ENCODE measurements at places on chromosomes 12 and 14. TPM values are rescaled to one million over a fixed set of nuclear protein-coding genes. Genes with fewer than 3 reads are reported as not detected.

- no peak overlapping the region for H3K27ac ChIP-seq
- H3K4me3 ChIP-seq, result no peak overlapping the region
- no peaks in the 10 kb centered on the region for H3K27me3 ChIP-seq
- no peak for DNase-seq
- H3K36me3 ChIP-seq, result no peaks in the 10 kb centered on the region
Observed at GRCh38 chr14:85907536-85907935, 377.6 kb downstream of the FLRT2 start.

DNA sequence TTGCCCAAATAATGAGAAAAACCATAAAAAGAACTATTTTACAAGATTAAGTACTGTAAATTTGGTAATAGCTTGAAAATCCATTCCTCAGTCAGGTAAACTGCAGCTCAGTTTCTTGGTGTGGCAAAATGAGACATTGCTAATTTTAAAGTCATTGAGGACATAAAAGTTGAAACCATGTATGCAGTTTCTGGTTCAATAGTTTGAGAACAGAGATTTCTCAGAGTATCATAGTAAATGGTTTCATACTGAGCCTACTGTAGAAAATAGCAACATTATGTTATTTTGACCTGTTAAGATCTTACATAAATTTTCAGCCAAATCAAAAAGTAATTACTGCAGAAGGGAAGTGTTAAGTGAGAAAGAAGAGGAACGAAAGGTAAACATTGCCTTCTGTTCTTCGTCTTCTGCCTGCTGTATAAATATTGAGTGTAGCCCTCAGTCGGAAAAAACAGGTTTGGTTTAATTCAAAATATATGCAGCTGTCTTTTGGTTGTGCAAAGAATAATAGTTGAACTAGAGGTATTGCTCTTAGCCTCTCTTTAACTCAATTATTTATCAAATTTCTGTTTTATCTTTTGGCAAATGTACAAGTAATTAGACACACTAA is 119.6 kb downstream of the SYNE2 start:
- no peak overlapping the region for H3K4me3 ChIP-seq
- peaks cover 15% of the 10 kb centered on the region for H3K36me3 ChIP-seq
- no peak overlapping the region for H3K27ac ChIP-seq
- no peaks in the 10 kb centered on the region for H3K27me3 ChIP-seq
- DNase-seq, result no peak

GRCh38 chr14:105168979-105169507 is 467 bp upstream of the JAG2 start:
- H3K27ac ChIP-seq, result no peak overlapping the region
- no peak overlapping the region for H3K4me3 ChIP-seq
- H3K27me3 ChIP-seq, result peaks cover 4% of the 10 kb centered on the region
- DNase-seq, result peak; percentile 40

- H3K27me3 ChIP-seq, result no peaks in the 10 kb centered on the region
- no peak overlapping the region for H3K27ac ChIP-seq
- H3K36me3 ChIP-seq, result no peaks in the 10 kb centered on the region
- peaks cover 31% of the 10 kb centered on the region for H3K4me1 ChIP-seq
- no peak overlapping the region for H3K4me3 ChIP-seq
- DNase-seq, result peak; percentile 46
Observed at GRCh38 chr14:75978249-75978731, 3.5 kb downstream of the TGFB3 start.

GRCh38 chr12:81295251-81295650 is 217.4 kb downstream of the ACSS3 start:
- H3K36me3 ChIP-seq, result no peaks in the 10 kb centered on the region
- no peak overlapping the region for H3K4me3 ChIP-seq
- no peak for DNase-seq
- H3K27ac ChIP-seq, result no peak overlapping the region
- H3K27me3 ChIP-seq, result no peaks in the 10 kb centered on the region

DNA sequence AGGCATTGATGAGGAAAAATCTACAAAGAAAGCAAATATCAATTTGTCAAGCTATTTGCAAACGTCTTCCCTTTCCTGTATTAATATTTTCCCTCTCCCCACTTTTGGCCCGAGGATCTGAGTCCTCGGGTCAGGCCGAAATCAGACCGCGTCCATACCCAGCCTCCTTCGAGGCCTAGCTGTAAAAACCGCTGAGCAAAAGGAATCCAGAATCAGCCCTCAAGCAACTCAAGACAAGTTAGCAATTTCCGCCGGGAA is 353 bp upstream of the MAPK1IP1L start:
- no peak for DNase-seq
- no peaks in the 10 kb centered on the region for H3K36me3 ChIP-seq
- peak overlapping the region; percentile 100 for H3K27ac ChIP-seq
- H3K4me3 ChIP-seq, result peak overlapping the region; percentile 98
- no peaks in the 10 kb centered on the region for H3K27me3 ChIP-seq

GRCh38 chr14:89108608-89109007 is 284.2 kb downstream of the TTC8 start:
- no peaks in the 10 kb centered on the region for H3K27me3 ChIP-seq
- H3K27ac ChIP-seq, result no peak overlapping the region
- H3K4me1 ChIP-seq, result no peaks in the 10 kb centered on the region

DNA sequence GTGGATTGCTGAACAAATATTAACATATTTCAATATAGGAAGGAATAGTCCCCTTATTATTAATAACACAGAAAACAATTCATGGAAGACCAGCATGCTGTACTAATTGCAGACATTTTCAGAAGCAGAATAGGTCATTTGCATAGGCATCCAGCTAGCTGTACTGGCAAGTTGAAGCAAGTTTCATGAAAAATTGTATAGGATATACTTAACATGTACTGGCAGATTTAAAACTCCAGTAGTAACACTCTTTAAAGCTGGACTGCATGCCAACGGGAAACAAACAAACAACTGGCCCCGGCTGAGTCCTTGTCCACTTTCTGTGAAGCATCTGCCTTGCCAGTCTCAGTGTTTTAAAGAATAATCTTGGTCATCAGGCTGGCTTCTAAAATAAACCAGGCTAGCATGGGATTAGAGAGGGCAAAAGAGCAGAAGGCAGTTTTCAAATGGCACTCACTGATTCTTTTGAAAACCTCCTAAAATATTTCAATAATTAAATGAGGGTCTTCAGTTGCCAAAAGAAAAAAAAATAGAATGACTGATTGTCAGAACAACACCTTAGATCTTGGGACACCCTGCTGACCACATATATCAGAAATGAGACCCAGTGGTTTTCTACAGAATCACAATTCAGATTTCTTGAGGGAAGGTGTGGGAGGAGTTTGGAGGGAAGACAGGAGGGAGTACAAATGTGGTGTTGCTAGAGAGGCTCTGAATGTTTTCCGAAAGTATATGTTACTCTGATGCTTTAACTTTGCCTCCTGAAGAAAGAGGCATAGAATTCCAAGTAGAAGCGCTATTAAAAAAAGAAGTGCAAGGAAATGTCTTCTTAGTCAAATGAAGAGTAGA is 122.5 kb upstream of the KRAS start:
- peaks cover 21% of the 10 kb centered on the region for H3K4me1 ChIP-seq
- no peaks in the 10 kb centered on the region for H3K36me3 ChIP-seq
- no peak for DNase-seq

- H3K36me3 ChIP-seq, result peaks cover 18% of the 10 kb centered on the region
- no peak overlapping the region for H3K27ac ChIP-seq
- H3K4me3 ChIP-seq, result no peak overlapping the region
- H3K27me3 ChIP-seq, result no peaks in the 10 kb centered on the region
- DNase-seq, result no peak
Observed at GRCh38 chr12:30631740-30632139, 63.9 kb downstream of the IPO8 start.

GRCh38 chr14:20686386-20687143 is 2.0 kb upstream of the ANG start:
- no peaks in the 10 kb centered on the region for H3K27me3 ChIP-seq
- no peak for DNase-seq
- H3K4me3 ChIP-seq, result no peak overlapping the region
- H3K36me3 ChIP-seq, result no peaks in the 10 kb centered on the region

DNA sequence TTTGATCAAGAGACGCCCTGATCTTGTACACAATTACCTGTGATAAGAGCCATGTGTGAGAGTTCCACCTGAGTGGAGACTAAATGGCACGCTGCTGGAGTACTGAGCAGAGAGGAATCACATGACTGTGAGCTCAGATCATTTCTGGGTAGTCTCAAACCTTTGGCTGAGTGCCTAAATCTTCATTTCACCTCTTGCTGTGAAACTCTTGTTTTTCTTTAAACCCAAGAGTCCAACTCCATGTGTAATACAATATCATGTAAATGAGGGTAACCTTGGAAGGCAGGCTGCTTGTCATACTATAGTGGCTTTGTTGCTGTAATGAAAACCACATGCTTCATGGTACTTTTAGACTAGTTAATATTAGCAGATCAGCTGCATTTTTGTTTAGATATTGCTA is 156.9 kb downstream of the CAND1 start:
- no peak overlapping the region for H3K27ac ChIP-seq
- peaks cover 6% of the 10 kb centered on the region for H3K4me1 ChIP-seq
- no peaks in the 10 kb centered on the region for H3K36me3 ChIP-seq
- no peaks in the 10 kb centered on the region for H3K27me3 ChIP-seq

- no peak overlapping the region for H3K4me3 ChIP-seq
- no peaks in the 10 kb centered on the region for H3K4me1 ChIP-seq
- H3K27ac ChIP-seq, result no peak overlapping the region
- H3K36me3 ChIP-seq, result no peaks in the 10 kb centered on the region
Observed at GRCh38 chr12:51677284-51677968, 86.4 kb downstream of the SCN8A start.

- no peaks in the 10 kb centered on the region for H3K27me3 ChIP-seq
- H3K27ac ChIP-seq, result no peak overlapping the region
- no peaks in the 10 kb centered on the region for H3K4me1 ChIP-seq
- no peaks in the 10 kb centered on the region for H3K36me3 ChIP-seq
- no peak overlapping the region for H3K4me3 ChIP-seq
- DNase-seq, result no peak
Observed at GRCh38 chr12:130640901-130641300, 75.2 kb downstream of the RIMBP2 start.

- DNase-seq, result no peak
- peaks cover 16% of the 10 kb centered on the region for H3K4me1 ChIP-seq
- H3K4me3 ChIP-seq, result no peak overlapping the region
Observed at GRCh38 chr12:108833355-108833733, 24.0 kb downstream of the SSH1 start.

The SMCO2 gene
- total RNA-seq, result not detected

The SLC38A4 gene
- not detected for total RNA-seq

The NOS1 gene
- total RNA-seq, result not detected

The KLRC2 gene
- not detected for total RNA-seq

The CMA1 gene
- not detected for total RNA-seq

The TMEM132C gene
- not detected for total RNA-seq

The WSB2 gene
- 24.4 TPM for total RNA-seq

The EGLN3 gene
- 4.0 TPM for total RNA-seq

The ASCL1 gene
- not detected for total RNA-seq

The ZC3H10 gene
- 19.6 TPM for total RNA-seq

The SERPINA6 gene
- not detected for total RNA-seq

All from CD4-positive, alpha-beta memory T cell (primary cell).